ENCODE measurements at places on chromosomes 3 and 15.

GRCh38 chr3:124791142-124791541 is 60.9 kb downstream of the UMPS start:
- DNase-seq = no peak

GRCh38 chr3:177443469-177443868 is 246.2 kb upstream of the TBL1XR1 start:
- no peak for DNase-seq

DNA sequence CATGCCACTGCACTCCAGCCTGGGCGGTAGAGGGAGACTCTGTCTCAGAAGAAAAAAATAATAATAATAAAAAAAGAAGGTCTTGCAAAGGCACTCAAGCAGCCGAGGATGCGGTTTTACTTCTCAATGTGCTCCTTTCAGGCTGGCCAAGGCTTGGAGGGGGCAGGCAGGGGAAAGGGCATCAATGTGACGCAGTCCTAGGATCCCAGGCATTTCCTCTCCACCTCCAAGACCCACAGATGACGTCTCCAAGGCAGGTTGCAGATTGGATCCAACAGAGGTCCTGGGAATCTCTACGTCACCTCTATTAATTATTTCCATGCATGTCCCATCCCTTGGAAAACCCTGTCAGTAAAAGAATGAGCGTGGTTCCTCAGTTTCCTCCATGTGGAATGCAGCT is 56.2 kb downstream of the FAM43A start:
- DNase-seq = no peak

GRCh38 chr3:135159681-135160247 is 364.7 kb downstream of the EPHB1 start:
- no peak for DNase-seq

- no peak for DNase-seq
Measured at GRCh38 chr3:56833022-56833421, 31.3 kb upstream of the ARHGEF3 start.

- DNase-seq = no peak
Measured at GRCh38 chr3:5239602-5240001, 52.1 kb downstream of the EDEM1 start.

GRCh38 chr15:48389691-48390143 is 58.5 kb downstream of the DUT start:
- DNase-seq = no peak

- DNase-seq = no peak
Measured at GRCh38 chr3:31754575-31755278, 222.0 kb downstream of the STT3B start.

- no peak for DNase-seq
Measured at GRCh38 chr3:143389388-143389787, 269.8 kb downstream of the CHST2 start.

- DNase-seq = no peak
Measured at GRCh38 chr15:76278651-76279050, 32.6 kb downstream of the ETFA start.

DNA sequence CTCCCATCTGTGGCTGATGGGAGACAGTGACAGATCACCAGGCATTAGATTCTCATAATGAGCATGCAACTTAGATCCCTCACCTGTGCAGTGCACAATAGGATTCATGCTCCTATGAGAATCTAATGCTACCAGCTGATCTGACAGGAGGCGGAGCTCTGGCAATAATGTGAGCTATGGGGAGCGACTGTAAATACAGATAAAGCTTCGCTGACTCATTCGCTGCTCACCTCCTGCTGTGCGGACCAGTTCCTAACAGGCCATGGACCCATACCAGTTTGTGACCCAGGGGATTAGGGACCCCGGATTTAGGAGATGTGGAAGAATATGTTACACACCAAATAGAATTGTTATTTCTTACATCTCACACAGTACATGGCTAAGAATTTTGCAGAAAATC is 6.7 kb downstream of the ARGFX start:
- no peak for DNase-seq

- no peak for DNase-seq
Measured at GRCh38 chr3:30341851-30342250, 264.6 kb upstream of the TGFBR2 start.

DNA sequence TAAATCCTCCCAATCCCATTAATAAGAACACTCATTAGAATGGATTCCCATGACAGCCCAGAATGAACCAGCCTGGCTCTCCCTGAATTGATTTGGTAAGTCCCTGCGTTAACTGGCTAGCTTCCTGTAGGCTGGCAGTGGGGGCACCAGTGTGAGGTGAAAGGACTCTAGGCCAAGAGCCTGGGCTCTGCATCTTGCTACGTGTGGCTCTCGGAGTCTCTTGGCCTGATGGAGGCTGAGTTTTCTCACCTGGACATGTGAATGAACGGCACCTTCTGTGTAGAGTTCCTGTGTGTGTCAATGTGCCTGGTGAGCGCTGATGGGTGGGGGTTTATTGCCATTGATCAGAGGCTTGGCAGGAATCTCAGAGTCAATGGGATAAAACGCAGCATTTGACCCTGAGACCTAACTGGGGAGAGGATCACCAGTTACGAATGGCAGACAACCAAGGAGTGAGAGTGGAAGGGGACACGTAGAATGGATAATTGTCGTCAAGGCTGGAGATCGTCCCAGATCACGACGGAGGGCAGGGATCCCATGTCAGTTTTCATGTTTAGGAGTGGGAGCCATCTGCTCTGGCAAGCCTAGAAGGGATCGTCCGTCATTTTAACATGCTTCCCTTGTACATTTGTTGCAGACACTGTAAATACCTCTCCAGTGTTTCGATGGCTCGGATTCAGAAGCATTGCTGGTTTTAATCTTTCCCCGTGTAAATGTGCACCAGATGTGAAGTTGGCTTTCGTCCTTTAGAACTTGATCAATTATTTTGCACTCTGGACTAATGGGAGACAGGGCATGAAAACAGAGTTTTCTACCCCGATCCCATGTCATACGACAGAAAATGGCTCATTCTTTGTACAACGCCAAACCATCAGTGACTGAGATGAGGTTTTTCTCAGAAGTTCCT is 9.0 kb upstream of the KLF13 start:
- no peak for DNase-seq

DNA sequence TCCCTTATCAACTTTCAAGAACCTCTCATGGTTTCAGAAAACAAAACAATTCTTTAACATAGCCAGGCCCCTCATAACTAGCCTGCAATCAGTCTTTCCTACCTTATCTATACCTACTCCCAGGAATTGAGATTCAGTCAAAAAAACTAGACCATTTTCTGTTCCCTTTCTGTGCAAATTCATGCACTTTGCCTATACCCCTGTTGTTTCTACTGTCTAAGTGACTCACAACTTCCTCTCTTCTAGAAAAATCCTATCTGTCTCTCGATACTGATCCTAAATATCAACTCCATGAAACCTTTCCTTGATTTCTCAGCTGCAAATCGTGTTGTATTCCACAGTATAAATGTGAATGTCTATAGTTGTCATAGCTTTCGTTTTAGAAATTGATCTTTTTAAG is 10.9 kb upstream of the IL1RAP start:
- no peak for DNase-seq
